Stimulated activated CD4-positive, alpha-beta T cell treated with anti-CD3 and anti-CD28 coated beads, Interleukin-1b, Interleukin-23, amount 100 ng/mL, for 24 hours (primary cell): ENCODE measurements at places on chromosomes 1 and 21.

GRCh38 chr1:167465743-167466142 lies 52.6 kb downstream of the CD247 start:
- no peak for DNase-seq

GRCh38 chr1:176531921-176532897 lies 69.2 kb downstream of the PAPPA2 start:
- DNase-seq = no peak

DNA sequence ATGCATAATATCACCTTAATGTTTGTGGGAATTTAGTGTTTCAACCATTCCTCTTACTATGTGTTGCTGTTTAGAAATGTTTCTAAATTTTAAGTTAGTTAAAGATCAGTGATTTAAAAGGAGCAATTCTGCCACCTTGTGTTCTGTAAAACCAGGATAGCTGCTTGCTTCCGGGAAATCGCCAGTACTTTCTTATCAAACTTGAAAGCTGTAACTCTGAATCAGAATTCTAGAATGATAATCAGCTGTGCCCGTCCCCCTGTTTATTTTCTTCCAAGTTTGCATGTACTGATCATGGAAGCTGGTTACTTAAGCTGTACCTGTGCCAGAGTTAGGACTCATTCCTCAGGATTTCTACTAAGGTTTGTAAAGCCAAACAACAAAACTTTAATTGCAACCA lies 656.4 kb downstream of the LTN1 start:
- no peak for DNase-seq

DNA sequence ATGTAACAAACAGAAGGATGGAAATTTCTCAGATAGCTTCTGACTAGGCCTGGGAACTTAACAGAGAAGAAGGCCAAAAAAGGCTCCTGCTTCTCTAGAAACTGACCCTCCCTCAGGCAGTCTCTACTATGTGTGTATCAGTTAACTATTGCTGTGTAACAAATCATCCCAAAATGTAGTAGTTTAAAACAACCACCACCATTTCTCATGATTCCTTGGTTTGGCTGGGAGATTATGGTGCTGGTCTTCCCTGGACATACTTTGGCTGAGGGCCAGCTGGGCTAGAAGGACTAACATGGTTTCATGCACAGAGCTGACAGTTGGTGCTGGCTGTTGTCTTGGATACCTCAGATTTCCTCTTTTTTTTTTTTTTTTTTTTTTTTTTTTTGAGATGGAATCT lies 26.2 kb upstream of the CNN3 start:
- DNase-seq = no peak

DNA sequence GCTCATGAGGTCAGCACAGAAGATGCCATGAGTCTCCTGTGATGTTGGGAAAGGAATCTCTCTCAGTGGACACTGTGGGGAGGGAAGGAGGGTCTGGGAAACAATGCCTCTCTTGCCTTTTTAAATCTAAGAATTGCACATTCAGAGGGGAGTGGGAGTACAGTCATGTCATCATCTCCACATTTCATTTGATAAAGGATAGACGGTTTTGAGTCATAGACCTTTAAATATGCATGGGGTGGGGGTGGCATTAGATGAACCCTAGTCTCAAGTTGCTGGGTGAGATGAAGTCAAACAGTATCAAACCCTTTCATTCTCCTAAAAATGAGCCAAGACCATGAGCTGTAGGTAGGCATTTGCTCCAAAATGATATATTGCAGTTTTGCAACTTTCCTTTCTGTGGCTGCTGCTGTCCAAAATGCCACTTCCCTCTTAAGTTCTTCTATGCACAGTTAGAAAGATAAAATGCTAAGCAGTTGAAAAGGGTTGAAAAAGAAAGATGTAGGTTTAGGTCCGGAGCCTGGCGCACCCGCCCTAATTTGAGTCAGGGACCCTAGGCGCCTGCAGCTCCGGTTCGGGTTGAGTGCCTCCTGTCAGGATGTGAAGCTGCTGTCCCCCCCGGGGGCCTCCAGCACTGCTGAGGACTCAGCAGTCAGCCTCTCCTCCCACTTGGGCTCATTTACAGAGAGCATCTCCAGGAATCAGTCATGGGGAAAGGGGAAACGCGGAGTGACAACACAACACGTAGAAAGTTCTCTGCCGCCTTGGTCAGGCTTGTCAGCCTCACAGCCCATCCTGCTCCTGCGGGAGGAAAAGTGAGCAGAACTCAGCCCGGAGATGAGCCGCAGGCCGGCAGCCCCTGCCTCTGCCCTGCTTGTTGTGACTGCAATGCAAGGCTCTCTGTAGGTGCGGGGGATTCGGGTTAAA lies 479.3 kb upstream of the RUNX1 start:
- no peak for DNase-seq

- DNase-seq = no peak
Observed at GRCh38 chr1:11738783-11739182, 2.8 kb downstream of the AGTRAP start.

DNA sequence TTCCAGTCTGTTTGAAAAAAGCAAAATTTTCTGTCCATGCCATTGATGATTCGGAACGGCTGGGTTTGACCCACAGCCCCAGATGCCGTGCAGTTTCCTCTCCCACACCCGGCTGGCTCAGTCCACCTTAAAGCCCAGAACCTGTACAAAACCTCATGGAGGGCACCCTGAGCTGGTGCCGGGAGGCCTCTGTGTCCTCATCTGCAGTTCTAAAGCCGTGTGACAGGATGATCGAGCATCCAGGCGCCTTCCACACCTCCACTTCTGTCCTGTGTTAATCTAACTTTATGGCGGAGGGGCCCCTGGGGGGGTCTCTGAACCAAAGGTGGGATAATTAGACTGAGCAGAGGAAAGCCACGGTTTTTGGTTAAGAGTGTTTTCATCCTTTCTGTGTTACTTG lies 49.6 kb downstream of the SLC37A1 start:
- no peak for DNase-seq

- no peak for DNase-seq
Observed at GRCh38 chr1:8687039-8687438, 130.4 kb downstream of the RERE start.

DNA sequence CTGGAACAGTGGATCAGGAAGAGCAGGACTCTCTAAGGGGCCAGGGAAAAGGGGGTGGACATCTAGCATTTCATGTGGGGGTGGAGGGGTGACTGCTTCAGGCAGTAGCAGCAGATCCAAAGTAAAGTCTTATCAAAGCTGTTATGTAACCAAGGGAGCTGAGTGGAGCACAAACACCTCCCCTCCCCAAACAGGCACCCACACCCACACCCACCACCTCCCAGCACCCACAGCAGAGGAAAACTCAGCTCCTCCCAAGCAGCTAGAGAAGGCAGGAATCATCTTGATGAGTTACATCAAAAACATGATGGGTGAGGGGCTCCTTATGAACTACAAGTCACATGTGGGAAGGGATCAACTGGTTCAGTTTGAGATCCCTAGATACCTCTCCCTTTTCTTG lies 6.0 kb downstream of the DLGAP3 start:
- no peak for DNase-seq

DNA sequence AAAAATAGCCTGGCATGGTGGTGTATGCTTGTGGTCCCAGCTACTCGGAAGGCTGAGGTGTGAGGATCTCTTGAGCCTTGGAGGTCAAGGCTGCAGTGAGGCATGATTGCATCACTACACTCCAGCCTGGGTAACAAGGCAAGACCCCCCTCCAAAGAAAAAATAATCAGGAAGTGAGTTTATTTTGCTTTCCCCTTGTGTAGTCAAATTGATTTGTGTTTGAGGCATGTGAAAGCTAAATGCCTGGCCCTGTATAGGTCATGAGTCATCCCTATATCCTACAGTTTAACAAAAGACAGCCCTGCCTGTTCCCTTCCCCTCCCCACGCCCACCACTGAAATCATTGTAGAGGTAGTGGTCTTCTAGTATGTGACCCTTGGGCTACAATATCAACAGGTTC lies 241.4 kb upstream of the JUN start:
- DNase-seq = no peak

- no peak for DNase-seq
Observed at GRCh38 chr1:147579934-147580537, 38.7 kb downstream of the BCL9 start.

- no peak for DNase-seq
Observed at GRCh38 chr1:78493451-78493850, 2.7 kb downstream of the PTGFR start.

GRCh38 chr1:23200883-23201282 lies 16.4 kb downstream of the HTR1D start:
- DNase-seq = no peak

- no peak for DNase-seq
Observed at GRCh38 chr1:181675091-181675917, 192.0 kb downstream of the CACNA1E start.

- no peak for DNase-seq
Observed at GRCh38 chr1:66475940-66476339, 58.0 kb upstream of the SGIP1 start.

GRCh38 chr1:247102381-247102780 lies 1.8 kb downstream of the ZNF669 start:
- DNase-seq = no peak

DNA sequence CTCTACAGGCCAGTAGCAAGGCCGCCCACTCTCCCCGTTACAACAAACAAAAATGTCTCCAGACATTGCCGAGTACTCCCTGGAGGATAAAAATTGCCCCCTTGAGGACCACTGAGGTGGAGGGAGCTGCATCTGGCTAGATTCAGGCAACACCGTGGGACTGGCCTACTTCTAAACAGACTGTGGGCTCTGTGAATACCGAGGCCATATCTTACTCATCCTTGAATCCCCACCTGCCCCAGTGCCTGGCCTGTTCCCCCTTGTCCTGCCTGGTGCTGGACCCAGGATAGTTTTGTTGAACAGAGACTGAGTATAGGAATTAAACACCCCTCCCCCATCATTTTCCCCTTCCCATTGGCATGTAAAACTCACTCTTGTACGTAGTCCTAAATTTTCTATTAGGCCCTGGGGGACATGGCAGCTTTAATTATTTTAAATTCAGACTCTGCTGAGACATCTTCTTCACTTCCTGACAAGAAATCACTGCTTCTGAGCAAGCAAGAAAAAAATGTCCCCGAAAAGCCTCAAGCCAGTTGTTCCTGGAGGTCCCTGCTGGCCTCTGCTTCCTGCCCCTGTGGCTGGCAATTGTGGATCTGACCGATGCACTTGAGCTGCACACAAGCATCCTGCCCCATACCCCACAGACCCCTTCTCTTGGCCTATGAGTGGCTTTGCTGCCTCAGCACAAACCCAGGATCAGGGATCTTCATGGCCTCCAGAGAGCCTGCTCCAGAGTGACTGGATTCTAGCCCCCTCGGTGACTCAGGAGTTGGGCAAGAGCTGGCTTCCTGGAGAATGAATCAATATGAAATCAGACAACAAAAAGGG lies 111.0 kb downstream of the ACTL8 start:
- DNase-seq = no peak

DNA sequence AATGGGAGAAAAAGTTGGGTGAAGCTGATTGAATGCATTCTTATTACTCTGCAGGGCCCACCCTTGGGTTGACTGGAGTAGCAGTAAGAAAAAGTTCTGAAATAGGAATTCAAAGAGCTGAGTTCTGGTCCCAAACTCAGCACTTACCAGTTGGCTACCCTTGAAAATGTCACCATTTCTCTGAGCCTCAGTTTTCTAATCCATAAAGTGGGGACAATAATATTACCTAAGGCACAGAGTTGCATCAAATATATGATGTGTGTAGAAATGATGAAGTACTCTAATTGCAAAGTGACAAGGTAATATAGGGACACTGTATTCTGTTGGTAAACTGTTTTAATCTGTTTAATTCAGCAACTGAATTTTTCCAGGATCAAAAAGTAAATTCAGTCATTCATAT lies 1.2 kb downstream of the LRRC52 start:
- DNase-seq = no peak

DNA sequence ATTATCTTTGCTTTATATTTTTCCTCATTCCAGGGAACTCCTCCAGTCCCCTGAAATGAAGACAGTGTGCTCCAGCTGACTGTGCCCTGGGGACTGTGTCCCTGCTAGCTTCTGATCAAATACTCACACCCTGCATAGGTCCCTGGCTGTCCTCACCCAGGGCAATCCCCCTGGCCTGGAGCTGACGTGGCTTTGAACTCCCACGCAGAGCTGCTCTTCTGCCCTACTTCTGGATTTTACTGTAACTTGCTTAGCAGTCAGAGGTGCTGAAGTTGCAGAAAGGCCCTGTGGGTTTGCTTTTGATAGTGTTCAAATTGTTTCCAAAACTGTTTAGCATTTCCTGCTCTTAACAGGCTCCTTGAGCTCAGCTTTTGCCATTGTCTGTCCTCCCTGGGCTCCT lies 186.5 kb downstream of the FASLG start:
- peak; percentile 27 for DNase-seq

DNA sequence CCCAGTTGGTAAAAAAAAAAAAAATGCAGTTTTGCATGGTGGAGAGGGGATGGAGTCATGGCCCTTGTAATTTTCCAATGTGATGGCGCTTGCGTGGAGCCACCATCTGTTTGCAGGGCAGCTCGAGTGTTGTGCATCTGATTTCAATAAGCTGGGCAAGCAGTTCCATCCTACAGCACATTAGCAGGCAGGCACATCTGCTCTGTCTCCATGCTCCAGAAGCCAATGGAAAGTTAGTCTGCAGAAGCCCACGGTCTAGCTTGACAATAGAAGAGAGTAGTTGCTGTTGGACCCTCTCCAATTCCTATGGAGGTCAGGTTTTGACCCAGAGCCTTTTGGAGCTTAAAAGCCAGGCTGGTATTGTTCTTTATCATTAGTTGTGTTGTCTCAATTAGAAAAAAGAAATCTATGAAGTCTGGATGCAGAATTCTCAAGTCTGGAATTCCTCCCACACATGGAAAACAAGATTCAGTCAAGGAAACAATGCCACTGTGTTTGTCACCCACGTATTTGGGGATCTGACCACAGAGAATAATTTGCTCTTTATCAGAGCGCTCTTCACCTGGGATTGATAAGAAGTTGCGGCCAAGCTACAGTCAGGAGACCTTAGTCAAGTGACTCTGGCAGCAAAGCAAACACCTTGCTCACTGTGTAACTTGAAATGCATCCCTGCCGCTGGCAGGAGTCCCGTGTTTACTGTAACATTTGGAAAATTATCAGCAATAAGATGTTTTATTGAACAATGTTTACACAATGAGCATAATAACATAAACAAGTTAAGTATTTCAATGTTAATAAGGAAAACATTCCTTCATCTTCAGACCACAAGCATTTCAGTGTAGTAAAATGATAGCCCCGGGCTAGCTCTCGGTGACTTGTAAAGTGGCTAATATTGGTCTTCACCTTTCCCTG lies 20.7 kb downstream of the NGF start:
- no peak for DNase-seq

- no peak for DNase-seq
Observed at GRCh38 chr1:65196926-65197325, 48.9 kb downstream of the AK4 start.

DNA sequence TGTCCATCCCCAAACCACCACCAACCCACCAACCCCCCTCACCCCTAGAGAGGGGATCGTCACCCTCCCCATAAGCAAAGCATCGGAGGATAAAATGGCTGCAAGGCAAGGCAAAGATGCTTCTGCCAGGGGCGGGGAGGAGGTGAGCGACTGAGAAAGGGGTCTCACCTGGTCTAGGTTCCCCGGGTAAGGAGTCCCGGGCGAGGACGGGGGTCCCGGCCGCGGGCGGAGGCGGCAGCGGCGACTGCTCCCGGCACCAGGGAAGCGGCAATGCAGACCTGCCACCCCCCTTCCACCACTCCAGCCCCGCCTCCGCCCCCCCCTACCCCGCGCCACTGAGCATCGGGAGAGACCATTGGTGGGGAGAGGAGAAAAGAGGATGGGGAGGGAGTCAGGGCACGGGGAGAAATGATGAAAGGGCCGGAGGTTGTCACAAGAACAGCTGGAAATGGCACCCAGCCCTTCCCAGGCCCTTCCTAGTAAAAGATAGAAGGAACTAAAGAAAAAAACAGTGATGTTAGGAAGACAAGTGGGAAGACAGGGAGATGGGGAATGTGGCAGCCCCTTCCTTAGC lies at the start of gene SV2A:
TSS of gene SV2A (minus strand) at position 274 of the 574 bp plus-strand sequence. CDS start 4,004 bp downstream, outside the sequence.
- peak; percentile 28 for DNase-seq
